Lung (tissue), 17 donors: ENCODE measurements at places on chromosomes 11 and 22. TPM values are rescaled to one million over a fixed set of nuclear protein-coding genes. Genes with fewer than 3 reads are reported as not detected.

GRCh38 chr11:113494021-113494420 lies 18.8 kb upstream of the DRD2 start:
- DNase-seq: no peak

- DNase-seq: no peak
Observed at GRCh38 chr22:20966883-20967696, at the start of gene AIFM3. AIFM3 (plus strand) TSS chr22:20967255; CDS start chr22:20967945, 690 bp downstream.

GRCh38 chr22:36334821-36335603 lies 52.8 kb downstream of the MYH9 start:
- peak; percentile 56 for DNase-seq

GRCh38 chr22:41862160-41862529 lies 29.2 kb downstream of the SREBF2 start:
- DNase-seq: no peak

PDE3B gene
- 79.2 TPM for total RNA-seq

TENM4 gene
- 16.4 TPM for total RNA-seq

GRCh38 chr11:864898-865297 lies 22.2 kb downstream of the TSPAN4 start:
- DNase-seq: no peak

DNA sequence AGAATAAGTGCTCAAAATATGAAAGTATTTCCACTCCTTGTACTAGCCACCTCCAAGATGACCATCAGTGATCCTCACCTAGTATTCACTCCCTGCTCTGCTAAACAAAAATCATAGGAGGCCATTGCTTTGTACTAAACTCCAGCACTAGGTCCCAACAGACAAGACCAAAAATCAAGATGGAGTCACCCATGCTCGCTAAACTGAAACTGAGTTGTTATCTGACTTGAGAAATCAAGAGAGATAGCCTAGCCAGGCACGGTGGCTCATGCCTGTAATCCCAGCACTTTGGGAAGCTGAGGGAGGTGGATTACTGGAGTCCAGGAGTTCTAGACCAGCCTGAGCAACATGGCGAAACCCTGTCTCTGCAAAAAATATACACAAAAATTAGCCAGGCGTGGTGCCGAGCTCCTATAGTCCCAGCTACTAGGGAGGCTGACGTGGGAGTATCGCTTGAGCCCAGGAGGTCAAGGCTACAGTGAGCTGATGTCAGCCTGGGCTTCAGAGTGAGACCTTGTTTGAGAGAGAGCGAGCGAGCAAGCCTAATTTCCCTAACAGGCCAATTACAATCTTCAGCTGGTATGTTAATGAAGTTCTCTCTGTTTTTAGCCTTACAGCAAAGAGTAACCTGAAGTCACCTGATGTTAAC lies 9.3 kb downstream of the SEC14L6 start:
- no peak for DNase-seq

GRCh38 chr22:40423882-40424640 lies 53.7 kb downstream of the SGSM3 start:
- DNase-seq: no peak

DNA sequence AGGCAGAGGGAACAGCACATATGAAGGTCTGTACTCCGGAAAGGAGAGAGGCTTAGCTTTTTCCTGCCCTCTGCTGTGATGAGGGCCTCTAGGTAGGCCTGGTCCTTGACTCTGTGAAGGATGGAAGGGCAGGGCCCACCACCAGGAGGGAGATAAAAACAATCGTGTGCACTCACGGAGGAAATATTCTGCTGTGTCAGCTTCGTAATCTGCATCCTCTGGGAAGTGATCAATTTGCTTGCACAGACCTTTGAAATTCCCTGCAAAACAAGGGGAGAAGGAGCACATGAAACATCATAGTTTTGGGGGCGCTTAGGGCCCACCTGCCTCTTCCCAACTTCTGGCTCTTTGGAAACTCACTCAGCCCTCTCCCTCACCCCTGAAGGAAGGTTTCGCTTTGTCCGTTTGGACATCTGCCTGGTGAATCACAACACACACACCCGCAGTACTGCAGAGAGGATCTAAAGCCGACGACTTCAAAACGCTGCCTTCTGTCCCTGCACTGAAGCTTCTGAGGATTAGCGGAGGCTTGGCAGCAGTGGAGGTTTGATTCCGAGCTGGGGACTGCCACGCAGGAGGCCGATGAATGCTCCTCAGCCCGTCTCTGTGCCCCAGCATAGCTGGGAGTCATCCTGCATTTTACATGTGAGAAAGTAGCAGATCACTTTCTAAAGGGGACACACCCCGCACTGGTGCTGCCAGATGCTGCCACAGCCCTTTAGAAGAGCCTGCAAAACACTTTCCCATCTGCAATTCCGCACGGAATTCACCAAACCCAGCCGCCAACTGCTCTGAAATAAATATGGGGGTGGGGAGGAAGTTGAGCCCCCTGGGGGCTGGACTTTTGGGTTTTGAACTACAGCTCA lies 58.6 kb upstream of the EIF3D start:
- no peak for DNase-seq

DNA sequence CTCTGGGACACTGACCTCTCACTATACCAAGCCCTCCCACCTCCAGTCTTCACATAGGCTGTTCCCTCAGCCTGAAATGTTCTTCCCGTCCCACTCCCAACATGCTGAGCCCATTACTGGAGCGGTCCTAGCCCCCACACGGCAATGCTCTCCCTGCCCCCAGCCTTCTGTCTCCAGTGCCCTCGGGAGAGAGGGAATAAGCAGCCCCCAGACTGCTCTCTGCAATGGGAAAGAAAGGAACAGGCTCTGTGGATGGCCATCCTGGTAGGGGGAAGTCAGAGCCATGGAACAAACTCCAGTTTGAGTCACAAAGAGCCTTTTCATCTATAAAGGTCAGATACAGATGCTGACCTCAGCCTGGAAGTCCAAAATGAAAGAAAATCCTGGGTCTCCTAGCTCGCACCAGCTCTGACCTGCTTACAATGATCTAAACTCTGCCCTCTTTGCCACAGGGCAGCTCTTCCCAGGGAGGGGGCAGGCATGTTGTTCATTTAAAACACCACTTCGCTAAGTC lies 62.6 kb downstream of the FLRT1 start:
- DNase-seq: no peak

DNA sequence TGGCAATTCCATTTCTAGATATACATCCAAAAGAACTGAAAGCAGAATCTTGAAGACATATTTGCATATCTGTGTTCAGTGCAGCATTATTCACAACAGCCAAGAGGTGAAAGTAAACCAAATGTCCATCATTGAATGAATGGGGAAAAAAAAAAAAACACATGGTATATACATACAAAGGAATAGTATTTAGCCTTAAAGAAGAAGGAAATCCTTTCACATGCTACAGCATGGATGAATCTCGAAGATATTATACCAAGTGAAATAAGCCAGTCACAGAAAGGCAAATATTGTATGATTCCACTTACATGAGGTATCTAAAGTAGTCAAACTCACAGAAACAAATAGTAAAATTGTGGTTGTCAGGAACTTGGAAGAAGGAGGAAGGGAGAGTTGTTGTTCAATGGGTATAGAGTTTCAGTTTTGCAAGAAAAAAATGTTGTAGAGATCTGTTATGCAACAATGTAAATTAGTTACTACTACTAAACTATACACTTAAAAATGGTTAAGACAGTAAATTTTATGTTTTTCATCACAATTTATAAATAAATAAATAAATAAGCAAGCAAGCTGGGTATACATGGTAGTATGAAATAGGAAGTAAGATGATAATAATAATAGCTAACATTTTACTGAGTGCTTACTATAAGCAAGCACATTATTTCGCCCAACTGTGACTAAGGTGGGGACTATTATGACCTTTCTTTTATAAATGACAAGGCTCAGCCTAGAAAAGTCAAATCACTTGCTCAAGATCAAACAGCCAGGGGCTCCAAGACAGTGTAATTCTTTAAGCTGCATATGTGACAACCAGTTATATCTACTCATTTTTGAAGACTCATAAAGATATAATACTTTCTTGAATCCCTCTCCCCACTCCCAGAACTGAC lies 50.0 kb downstream of the FAM168A start:
- DNase-seq: no peak

KLHDC7B gene
- 1.0 TPM for total RNA-seq

GRCh38 chr11:118914178-118914918 lies 11.4 kb downstream of the BCL9L start:
- DNase-seq: peak; percentile 66

DNA sequence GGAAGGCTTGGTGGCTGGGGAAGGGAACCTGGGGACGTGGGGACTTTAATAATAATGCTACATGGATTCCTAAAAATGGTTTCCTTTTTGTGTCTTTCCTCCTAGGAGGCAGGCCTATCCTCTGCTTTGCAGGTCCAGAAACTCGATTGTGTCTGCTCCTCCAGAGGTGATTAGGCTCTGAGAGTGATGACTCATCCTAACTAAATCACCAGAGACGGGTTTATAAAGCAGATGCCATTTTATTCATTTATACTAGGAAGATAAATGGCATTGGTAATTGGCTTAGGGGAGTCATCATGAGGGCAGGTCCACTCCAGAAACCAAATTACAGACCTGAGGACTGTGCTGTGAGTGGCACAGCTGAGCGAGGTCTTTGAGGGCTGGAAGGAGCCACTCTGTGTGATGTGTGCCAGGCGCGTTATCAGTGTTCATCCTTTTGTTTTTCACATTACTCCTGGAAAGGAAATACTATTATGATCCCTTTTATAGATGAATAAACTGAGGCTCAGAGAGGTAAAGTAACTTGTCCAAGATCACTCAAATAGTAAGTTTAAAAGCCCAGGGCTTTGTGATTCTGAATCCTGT lies 7.1 kb downstream of the NLRX1 start:
- no peak for DNase-seq

GRCh38 chr22:39325392-39325932 lies 6.0 kb upstream of the RPL3 start:
- no peak for DNase-seq

DNA sequence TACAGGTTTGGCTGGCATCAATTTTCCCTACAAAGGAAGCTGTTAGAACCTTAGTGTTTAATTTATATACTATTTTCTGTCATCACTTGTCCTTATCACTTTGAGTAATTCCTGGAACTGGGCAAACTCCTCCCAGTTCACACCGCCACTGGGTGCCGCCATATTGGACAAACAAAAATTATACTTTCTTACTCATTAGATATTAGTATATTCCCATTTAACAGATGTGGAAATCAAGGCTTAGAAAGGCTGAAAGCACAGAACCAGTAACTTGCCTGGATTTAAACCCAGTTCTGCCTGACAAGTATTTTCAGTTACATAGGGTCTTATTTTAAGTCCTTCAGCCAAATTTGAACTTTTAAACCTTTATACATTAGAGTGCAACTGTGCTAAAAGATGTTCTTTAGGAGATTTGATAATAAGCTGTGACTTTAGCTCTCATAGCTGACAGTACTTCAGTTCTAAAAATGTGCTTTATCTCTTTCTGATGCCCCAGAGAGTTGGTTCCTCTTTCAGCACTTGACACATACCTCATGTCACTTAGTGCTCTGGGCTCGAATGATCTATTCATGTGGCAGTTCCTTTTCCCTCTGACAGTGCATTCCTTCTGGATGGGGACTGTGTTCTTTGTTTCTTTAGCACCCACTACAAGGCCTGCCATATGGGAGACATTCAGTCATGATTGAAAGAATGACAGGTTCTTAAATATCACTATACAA lies 25.4 kb downstream of the COA4 start:
- no peak for DNase-seq

DNA sequence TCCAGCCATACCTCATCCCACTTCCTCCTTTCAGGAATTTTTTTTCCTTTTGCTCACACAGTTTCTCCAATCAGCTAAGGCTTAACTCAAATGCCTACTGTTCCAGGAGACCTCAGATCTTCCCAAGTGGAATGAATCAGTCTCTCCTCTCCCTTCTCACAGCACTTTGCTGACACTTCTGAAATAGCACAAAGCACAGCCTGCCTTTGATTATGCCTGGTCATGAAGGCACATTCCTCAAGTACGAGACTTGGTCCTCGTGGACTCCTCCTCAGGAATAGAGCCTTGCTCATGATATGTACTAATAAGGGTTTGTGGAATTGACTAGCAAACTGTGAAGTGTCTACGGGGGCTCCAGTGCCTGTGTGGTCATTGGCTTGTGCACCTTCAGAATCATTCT lies 176.7 kb upstream of the TENM4 start:
- DNase-seq: no peak

GRCh38 chr22:42380769-42381551 lies 51.2 kb downstream of the NFAM1 start:
- no peak for DNase-seq

DNA sequence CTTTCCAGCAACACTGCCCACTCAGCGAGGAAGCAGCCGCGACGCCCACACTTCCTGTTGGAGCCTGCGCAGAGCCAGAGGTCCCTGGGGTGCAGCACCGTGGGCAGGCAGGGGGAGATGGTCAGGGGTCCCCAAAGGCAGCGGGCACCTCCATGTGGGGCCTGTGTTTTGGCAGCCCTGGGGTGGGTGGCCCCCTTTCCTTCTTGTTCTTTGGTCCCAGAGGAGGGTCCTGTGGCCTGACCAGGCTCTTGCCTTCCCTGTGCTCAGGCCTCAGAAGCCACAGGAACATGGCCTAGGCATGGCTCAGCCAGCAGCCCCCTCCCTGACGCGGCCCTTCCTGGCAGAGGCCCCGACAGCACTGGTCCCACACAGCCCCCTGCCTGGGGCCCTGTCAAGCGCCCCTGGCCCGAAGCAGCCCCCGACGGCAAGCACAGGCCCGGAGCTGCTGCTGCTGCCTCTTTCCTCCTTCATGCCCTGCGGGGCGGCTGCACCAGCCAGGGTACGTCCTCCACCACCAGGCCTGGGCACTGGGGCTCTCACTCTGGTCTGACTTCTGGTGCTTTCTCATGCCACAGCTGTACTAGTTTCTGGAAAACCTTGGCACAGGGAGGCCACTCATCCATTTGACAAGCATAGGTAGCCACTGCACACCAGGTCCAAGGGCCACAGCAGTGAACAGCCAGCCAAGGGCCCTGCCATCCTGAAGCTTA lies 47.1 kb downstream of the PISD start:
- DNase-seq: no peak

DNA sequence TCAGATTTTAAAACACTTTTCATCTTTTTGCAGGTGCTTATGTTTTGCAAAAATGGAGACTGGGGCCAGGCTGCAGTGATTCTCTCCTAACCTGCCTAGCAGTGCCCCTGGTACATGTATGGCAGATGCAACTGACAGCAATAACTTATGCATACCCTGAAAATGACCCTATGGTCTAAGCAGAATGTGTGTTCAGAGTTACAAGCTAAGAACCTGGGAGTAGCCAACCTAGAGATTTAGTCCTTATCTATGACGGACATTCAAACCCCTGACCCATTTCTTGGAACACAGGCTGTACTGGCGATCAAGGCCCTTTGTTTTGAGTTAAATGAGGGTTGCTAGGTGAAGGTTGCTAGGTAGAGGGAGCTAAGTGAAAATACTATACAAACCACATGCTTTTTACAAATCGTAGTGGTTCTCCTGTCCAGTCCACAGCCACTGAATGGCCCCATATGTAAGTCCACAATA lies 184.9 kb upstream of the SESN3 start:
- DNase-seq: no peak

- no peak for DNase-seq
Observed at GRCh38 chr22:27915986-27916385, 3.1 kb downstream of the PITPNB start.

UBQLN3 gene
- 0.28 TPM for total RNA-seq

DNA sequence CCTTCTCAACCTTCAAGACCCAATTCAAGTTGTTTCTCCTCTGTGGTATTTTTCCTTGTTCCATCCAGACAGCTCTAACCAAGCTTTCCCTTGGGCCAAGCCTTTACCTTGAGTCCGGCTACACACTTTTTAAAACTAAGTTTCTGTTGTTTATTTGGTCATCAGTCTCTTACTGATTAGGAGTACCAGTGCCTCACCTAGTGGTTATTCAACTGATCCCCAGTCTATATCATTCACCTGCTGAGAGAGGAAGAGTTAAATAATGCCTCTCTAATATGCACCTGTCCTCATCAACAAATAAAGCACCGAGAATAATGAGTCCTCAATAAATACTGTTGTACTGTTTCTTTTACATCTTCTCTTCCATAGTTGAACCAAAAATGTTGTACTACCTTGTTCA lies 160.8 kb downstream of the MSANTD4 start:
- DNase-seq: no peak
